ENCODE measurements at places on chromosomes 2 and 18.
A peak's percentile ranks its signal among the peaks of the same experiment; 100 is the strongest.

DNA sequence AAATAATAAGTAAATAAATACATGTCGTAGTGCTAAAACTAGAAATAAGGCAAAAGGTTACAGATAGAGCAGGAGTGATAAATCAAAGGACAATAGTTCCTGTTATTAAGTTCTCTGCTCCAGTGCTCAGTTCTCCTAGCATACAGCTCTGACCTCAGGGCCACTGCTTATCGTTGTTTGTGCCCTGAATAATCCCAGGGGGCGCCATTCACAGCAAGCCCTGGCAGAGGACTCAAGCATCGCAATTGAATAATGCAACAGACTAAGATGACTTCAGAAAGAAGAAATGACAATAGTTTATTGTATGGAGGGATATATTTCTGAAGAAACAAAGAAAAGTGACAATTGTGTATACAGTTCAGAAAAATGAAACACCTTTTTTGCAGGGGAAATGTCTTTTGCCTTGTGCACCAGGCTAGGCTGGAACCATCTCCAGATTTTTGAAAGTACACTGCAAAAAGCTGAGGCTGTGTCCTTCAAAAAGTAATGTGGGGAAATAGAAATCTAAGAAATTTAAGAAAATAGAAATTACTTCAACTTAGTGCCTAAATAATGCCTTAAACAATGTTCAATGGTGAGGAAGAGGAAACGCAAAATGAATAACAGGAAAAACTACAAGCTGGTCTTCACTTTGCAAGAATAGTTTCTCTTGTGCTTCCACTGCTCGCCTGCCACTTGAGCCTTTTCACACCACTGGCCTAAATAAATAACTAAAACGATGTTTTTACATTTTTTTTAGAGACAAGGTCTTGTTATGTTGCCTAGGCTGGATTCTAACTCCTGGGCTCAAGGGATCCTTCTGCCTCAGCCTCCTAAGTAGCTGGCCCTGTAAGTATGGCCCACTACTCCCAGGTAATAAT, 19.0 kb upstream of the CCNYL1 start:
- peak; percentile 46 for DNase-seq

GRCh38 chr2:179936654-179937053, 70.4 kb downstream of the CWC22 start:
- peak; percentile 44 for DNase-seq

DNA sequence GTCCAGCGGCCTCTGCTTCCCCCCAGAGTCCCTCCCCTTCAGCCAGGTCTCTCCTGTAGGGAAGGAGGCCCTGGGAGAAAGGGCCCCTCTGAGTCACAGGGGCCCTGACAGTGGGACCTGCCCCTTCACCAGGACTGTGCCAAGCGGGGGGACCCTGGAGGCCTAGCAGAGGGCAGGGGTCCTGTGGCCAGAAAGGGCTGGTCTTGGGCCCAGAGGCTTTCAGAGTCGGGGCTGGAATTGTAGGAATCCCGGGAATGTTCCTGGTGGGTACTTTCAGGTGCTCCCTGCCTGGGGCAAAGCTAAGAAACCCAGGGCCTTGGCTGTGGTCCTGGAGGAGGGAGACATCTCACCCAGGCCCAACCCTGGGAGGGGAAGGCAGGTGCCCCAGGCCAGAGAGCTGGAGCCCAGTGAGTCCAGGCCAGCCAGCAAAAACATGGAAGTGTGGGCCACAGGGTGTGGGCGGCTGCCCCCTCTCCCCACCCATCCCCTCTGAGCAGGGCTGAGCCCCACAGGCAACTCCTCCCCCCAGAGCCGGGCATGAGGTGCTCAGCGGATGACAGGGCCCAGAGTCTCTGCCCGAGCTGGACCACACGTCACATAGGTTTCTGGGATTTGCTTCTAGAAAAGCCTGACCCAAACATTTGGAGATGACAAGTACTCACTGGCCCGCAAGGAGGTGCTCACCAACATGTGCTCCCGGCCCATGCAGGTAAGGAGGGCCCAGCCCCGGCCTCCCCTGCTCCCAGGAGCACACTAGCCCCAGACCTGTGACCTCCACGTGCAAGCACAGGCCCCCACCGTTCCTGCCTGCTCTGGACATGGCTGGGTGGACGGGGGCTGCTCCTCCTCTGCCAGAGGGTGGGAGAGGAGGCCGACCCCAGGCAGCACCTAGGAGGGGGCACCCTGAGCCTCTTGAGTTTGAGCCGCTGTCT, 48.2 kb upstream of the ALPP start:
- no peak for DNase-seq

DNA sequence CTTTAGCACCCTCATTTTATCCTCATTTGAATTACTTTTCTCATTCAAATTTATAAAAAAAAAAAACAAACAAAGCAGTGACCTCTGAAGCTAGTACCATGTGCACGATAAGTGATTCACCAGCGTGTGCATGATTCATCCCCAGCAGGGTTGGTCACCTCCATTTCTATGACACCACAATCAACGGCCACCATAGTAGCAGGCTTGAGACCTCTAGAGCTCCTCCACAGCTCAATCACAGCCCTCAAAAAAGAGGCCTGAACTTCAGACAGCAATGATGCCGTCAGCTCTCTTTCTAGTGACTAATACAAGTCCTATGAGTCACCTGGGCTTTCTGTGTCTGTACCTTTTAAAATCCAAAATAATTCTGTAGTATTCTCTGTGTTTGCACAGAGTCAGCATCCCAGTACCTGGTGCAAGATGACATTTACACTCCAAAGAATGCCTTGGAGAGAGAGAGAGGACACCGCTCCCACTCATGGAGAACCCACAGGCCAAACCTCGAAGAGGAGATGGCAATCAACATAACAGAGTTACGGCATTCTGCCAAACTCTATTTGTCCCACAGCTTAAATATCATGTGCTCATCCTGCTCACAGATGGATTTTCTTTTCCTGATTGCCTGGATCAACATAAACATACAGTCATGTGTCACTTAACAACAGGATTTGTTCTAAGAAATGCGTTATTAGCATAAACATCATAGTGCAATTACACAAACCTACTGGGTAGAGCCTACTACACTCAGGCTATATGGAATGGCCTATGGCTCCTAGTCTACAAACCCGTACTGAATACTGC, 58.7 kb downstream of the L3MBTL4 start:
- DNase-seq, result no peak

DNA sequence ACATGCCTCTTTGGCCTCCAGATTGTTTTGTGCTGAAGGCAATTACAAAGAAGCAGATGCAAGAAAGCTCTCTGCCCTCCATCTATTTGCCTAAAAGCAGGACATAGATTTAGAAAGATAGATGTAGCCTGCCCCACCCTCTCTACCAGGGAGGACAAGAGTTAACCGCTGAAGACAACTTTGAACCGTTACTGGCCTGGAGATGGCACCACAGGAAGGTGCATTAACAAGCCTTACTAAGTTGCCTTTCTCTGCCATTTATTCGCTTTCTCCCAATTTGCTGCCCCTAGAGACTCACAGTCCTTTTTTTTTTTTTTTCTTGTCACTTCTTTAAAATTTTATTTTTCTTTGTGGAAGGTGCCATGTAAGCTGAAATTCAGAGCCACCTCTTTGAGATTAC, 28.8 kb upstream of the RMDN2 start:
- no peak for DNase-seq

DNA sequence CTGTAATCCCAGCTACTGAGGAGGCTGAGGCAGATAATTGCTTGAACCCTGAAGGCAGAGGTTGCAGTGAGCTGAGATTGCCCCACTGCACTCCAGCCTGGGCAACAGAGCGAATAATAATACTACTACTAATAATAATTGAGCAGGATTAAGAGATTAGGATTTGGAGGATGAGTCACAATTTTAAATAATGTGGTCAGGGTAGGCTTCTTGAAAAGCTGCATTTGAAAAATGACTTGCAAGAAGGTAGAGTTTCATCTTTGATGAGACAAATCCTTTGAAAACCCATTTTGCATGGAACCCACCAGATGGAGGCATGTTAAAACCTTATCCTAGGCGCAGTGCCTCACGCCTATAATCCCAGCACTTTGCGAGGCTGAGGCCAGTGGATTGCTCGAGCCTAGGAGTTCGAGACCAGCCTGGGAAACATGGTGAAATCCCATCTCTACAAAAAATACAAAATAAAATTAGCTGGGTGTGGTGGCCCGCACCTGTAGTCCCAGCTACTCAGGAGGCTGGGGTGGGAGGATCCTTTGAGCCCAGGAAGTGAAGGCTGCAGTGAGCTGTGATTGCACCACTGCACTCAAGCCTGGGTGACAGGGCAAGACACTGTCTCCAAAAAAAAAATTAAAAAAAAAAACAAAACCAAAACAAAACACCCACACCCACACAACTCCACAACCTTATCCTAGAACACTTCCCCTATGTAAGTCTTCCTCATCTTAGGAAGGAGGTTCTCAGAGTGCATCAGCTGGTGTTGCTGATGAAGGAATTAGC, 3.3 kb upstream of the ATP8B1 start:
- DNase-seq, result no peak

GRCh38 chr18:44520981-44521667, 159.6 kb upstream of the SETBP1 start:
- DNase-seq, result no peak

DNA sequence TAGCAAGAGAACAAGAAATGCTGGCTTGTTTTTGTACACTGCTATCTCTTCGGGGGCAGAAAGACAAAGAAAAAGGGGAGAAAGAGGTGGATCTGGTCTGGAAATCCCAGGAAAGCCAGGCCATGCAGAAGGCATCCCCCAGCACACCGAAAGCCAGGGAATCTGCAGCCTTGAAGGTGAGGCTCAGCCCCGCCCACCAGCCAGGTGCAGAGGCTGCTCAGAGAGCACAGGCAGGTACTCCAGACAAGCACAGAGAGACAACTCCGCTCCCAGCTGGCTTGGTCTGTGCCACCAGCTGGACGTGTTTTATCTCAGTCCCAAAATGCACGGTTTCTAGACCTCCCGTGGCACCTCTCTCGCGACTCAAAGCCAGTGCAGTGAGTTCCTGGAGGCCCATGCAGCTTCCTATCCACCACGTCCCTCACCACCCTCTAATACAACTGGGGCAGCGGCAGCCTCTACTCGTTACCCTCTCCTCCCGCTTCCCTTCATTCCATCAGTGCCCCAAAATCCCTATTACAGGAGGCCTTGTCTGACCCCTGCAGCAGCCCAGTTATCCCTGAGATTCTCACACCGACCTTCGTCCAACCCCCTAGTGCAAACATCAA, 62.8 kb downstream of the HDAC4 start:
- no peak for DNase-seq

DNA sequence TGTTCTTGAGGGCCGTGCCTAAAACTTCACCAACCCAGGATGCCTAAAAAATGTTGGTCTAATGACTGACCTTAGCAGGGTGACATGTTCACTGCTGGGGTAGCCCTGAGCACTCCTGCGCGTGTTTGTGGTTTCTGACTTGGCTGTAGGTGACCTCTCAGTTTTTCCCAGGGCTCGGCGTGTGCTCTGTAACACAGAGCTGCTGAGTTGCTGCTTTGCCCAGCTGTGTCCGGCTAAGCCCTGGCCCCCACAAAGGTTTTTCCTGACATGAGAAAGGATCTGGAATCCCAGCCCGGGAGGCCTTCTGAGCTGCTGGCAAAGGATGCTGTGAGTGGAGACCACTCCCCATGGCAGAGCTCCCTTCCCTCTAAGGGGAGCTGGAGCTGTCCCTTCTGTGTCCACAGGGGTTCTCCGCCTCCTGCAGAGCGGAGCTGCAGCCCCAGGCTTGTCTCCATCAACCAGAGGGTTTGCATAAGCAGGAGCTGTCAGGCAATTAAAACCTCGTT, 52.7 kb downstream of the CRIM1 start:
- no peak for DNase-seq

- DNase-seq, result peak; percentile 49
Observed at GRCh38 chr2:148645539-148646230, 1.1 kb downstream of the EPC2 start.

Data from stimulated activated naive CD8-positive, alpha-beta T cell treated with anti-CD3 and anti-CD28 coated beads, Interleukin-15, Interleukin-2, amounts not matched to agents 100 U/mL and 50 U/mL, for 24 hours (primary cell).